ENCODE measurements at places on chromosomes 1 and 21.

GRCh38 chr1:10471411-10472219 lies 714 bp downstream of the DFFA start:
- peak; percentile 45 for DNase-seq

DNA sequence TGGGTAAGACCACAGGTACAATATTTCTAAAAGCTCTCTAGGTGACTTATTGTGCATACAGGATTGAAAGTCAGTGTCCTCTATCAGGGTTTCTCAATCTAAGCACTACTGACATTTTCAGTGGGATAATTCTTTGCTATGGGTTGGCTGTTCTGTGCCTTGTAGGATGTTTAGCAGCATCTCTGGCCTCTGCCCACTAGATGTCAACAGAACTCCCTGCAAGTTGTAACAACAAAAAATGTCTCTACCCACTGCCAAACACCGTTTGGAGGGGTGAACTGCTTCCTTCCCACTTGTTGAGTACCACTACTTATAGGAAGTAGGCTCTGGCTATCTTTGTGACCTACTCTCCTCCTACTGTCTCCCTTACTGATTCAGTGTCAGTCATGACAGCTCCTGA lies 90.1 kb upstream of the ZRANB2 start:
- no peak for DNase-seq

GRCh38 chr21:44924606-44925377 lies 4.1 kb upstream of the ITGB2 start:
- peak; percentile 83 for DNase-seq

GRCh38 chr1:179831852-179832699 lies 45.5 kb downstream of the TOR1AIP2 start:
- peak; percentile 49 for DNase-seq

GRCh38 chr1:81547261-81547911 lies 253.3 kb upstream of the ADGRL2 start:
- no peak for DNase-seq

DNA sequence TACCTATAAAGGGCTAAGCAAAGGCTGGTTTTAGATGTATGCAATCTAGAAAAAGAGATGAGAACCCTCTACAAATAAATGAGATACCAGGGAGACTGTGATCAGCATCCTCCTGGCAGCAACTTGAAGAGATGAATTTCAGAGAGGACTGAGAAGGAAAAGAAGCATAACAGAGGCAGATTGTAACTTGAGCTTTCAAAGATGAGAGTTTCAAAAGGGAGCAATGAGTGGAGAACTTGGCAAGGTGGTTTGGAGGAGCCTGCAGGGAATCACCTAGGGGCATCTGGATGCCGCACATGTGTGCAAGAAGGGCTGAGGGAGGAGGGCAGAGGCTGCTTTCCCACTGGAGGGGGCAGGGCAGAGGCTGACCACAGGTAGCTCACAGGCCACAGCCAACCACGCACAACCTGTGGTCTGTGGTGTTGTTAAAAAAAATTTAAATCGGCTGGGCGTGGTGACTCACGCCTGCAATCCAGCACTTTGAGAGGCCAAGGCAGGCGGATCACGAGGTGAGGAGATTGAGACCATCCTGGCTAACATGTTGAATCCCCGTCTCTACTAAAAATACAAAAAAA lies 50.2 kb downstream of the PCNX2 start:
- no peak for DNase-seq

DNA sequence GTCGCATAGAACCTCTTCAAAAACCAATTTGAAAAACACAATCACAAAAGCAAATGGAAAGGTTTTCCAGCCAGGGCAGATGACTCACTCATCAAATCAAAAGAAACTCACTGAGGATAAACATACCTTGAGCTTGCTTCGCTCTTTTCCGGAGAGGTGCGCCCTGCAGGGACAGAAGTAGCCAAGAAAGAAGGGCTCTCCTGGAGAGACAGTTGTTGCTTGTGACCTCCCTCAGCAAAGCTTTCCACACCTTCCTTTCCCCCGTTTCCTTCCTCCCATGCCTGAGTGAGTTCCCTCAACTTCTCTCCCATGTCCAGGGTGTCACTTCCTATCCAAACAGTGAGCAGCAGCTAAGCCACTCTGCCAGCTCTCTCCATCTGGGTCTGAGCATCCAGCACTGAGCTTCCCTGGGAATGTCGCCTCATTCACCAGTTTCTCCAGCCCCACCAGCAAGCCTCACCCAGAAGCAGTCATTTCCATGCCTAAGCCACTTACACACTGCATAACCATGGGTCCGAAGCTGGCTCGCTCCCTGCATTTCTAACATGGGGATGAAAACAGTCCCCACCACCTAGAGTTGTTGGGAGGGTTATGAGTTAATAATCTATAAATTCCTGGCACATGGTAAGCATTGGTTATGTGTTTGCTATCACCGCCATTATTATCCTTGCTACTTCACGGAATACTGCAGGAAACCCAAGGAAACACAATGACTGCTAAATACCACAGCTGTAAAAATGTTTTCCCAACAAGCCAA lies 75.0 kb downstream of the PTPN14 start:
- DNase-seq = no peak

DNA sequence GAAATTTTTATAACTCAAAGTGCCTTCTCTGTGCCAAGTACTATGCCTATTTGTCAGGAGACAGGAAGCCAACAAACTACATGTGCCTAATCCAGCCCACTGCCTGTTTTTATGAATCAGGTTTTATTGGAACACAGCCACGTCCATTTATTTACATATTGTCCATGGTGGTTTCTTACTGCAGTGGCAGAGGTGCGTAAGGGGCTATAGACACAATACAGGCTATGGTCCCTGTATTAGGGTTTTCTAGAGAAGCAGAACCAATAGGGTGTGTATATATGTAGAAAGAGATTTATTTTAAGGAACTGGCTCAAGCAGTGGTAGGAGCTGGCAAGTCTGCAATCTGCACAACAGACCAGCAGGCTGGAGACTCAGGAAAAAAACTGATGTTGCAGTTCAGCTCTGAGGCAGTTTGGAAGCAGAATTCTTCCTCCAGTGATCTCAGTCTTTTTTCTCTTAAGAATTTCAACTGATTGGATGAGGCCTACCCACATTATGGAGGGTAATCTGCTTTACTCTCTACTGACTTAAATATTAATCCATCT lies 15.4 kb downstream of the PPIE start:
- no peak for DNase-seq

GRCh38 chr1:59666106-59666505 lies 148.6 kb upstream of the HOOK1 start:
- DNase-seq = no peak

DNA sequence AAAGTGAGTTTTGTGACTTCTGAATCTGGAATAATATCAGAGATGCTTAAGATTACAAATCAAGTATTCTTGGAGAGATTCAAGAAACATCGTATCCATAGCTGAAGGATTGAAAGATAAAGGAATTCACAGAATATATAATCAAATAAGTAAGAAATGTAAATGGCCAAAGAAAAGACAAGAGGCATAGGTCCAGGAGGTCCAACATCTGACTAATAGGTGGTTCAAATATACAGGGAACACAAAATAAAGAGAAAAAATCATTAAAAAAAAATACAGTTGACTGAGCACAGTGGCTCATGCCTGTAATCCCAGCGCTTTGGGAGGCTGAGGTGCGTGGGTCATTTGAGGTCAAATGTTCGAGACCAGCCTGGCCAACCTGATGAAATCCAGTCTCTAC lies 6.6 kb upstream of the MIS18A start:
- DNase-seq = no peak
